Right forelimb (tissue), 1 donor: ENCODE measurements at places on chromosomes 12 and 14.
A peak's percentile ranks its signal among the peaks of the same experiment; 100 is the strongest.

GRCh38 chr12:2168808-2169207, 116.0 kb downstream of the CACNA1C start:
- DNase-seq: no peak

GRCh38 chr12:49674318-49674981, 32.8 kb downstream of the FMNL3 start:
- no peak for DNase-seq

- DNase-seq: no peak
These were observed 115.8 kb downstream of the SYT10 start for GRCh38 chr12:33323823-33324222.

DNA sequence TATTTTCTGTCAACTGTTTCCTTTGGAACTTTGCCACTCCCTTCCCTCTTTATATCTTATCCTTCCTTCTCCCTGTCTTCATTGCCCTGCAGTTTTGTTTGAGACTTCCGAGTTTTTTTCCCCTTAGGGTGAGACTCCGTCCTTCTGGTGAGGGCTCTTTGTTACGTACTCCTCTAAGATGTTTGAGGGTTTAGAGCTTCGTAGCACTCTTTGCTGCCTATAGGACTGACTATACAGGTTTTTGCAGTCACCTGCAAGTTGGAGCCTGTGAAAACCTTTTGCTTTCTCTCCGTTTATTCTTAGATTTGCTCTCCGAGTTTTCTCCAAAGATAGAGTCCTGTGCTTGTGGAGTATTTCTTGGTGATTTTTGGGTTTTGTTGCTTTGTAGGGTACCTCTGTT, 41.7 kb upstream of the MYRFL start:
- DNase-seq: no peak

DNA sequence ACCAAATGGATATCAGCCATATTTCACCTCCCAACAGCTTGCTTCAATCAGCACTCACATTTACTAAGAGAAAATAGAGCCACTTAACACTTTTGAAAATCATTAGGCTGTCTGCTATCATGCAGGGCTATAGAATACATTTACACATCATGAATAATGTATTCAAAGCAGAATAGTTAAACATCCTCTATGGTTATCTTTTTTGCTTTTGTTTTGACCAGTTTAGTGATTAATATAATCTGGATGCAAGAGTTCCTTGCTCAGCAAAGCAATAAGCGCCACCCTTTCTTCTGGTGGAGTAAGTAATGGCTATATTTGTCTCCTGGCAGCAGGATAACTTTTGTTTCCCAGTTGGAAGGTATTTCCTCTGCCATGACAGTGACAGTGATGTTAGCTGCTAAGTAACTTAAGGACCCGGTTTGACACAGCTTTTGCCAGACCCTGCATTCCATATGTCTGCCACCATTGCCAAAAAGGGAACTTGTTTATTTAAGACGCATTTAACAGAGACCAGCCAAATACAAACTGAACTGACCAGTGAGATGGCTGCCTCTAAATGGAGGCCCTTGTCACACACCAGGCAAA, 70.3 kb upstream of the NR2C1 start:
- DNase-seq: no peak

DNA sequence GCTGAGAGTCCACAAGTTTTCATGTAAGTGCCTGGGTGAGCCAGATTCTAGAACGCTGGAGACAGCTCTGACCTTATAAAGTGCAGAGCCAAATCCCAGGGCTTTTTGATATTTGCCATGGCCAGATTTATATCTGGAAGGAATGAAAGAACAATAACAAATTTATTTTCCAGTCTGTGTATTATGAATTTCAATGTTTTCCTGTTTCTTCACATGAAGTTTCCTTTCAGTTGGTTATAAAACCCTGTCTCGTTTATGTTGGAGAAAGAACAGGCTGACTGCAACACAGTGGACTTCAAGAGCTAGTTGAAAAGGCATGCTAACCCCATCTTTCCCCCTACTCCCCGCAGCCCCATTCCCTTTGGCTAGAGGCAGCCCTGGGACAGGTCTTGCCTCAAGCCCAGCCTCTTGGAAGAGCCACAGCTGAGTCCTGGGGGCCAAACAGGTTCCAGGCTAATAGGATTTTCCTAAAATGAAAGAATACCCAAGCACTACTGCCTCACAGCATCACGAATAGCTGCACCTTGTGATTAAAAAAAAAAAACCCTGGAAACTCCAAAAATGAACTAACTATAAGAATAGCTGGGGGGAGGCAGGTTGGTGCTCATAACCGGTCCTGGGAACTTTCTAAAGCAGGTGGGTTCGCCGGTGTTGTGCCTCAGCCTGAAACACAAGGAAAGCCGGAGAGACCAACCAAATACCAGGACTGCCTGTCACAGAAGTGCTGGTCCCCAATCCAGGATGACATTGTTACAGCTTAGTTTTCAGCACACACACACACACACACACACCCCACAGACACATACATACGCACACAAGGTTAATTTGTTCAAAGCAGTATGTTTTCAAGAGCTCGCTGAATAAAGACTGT, 1.5 kb downstream of the FBLN5 start:
- peak; percentile 58 for DNase-seq

- peak; percentile 63 for DNase-seq
These were observed 9.5 kb upstream of the CSAD start for GRCh38 chr12:53190108-53190729.

DNA sequence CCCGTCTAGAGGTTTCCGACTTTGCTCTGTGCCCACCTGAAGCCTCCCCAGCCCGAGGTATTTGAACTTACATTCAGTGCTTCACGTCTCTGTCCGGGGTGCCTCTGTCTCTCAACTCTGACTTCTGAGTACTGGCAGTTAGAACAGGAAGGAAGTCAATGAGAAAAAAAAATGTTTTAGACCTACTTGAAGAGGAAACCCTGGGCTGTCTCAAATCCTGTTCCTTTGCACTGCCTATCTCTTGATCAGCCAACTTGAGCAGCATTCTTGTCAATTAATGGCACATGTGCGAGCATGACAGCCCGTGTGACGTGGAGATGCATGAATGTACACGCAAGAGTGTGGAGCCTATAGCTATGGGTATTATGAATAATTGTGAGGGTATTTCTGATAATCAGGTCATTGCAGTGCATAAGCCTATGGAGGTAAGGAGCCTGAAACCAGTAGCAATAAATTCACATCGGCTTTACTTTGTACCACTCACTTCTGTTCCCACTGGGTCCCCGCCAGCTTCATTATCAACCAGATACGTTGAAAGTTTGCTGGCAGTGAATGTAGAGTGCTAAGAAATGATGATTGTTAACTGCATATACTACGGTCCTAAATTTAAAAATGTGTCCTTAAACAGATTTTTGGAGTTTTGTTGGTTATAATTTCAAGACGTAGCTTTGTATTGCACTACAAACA, at the start of gene ARHGDIB:
Gene ARHGDIB (minus strand): TSS at position 136 of the 687 bp plus-strand sequence. CDS start 10,889 bp downstream, outside the sequence.
- DNase-seq: no peak
